ENCODE measurements at places on chromosomes 16 and 17.

DNA sequence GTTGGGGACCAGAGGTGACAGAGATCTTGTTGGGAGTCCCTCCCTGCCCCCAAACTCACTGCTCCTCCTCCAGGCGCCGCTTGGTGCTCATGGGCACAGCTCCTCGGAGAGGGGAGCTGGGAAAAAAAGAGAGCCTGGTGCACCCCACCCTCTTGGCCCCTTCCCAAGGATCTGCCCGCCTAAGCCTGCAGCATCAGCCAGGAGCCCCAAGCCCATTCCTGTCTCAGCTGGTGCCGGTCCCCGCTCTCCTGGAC lies 400 bp downstream of the HCFC1R1 start:
- no peak for DNase-seq

DNA sequence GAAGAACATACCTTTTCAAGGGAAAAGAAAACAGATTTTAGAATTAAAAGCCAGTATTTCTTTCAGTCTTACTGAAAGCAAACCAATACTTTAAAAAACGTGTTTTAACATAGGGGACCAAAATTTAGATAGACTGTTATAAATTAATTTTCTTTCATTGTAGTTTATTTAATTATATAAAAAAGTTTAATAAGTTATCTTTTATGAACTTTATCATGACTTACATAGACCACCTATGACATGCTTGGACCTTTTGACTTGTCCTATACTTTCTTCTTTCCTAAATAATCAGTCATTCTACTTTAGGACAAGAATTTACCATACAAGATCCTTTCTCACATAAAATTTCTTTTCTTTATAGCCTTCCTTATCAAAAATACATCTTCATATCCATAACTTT lies 102.0 kb upstream of the HAS3 start:
- no peak for DNase-seq

GRCh38 chr17:75854101-75854748 lies 910 bp downstream of the WBP2 start:
- peak; percentile 58 for DNase-seq

- DNase-seq: peak; percentile 55
Measured at GRCh38 chr16:57976331-57976796, 5.4 kb upstream of the CNGB1 start.

DNA sequence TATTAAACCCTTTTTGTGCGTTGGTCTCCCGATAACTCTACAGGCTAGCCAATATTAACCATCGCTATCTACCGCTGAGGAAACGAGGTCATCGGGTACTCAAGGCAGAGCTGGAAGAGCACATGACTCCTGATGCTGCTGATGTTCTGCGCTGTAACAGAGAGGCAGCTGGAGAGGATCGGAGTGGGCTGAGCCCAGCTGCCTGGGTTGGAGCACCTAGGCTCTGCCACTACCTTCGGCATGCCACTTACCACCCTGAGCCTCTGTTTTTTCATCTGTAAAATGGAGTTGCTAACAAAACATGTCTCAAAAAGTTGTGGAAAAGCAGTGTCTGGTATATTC lies 432 bp upstream of the SLC46A1 start:
- DNase-seq: peak; percentile 31

DNA sequence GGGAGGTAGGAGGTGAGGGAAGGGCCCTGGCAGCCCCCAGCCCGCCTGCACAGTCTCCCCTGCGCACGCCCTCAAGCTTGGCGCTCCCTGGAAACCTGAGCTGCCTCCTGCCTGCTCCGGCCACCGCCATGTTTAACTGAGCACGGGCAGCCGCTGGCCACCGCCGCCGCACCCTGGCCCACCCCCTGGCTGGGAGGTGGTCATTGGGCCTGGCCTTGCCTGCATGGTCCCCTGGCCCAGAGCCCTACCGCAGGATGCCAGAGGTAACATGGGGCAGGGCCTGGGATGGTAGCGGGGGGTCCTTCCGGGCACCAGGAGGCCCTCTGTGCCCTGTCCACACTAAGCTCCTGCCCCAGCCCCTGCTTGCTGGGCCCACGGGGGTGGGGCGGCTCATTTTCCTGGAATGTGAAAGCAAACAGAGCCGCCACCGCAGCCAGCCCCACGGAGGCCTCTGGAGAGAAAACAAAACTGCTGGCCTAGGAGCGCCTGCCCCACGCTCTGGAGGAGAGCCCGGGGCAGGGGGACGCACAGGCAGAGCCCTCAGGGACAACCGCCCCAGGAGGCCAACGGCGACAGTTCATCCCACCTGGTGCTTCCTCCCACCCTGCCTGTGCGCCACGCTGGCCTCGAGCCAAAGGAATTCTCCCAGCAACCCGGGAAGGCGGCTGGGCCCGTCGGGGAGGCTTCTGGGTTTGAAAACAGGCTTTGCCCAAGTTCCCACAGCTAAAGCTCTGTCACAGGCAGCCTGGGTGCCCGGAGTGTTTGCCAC lies 8.9 kb downstream of the NHERF2 start:
- peak; percentile 62 for DNase-seq

- DNase-seq: no peak
Measured at GRCh38 chr17:15955793-15956541, 11.0 kb downstream of the ADORA2B start.

DNA sequence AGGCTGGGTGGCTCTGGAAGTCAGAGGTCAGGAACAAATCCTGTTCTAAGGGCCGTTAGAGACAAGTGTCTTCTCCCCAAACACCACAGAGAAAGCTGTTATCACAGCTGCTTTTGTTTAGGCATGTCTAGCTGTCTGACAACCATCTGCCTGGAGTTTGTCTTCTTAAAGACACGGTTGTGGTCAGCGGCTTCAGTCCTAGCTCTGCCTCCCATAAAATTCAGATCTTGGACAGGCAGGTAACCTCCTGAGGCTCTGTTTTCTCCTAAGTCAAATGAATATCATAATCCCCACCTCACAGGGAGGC lies 2.3 kb upstream of the ITGA3 start:
- no peak for DNase-seq

GRCh38 chr17:49213399-49213798 lies 2.9 kb downstream of the ABI3 start:
- no peak for DNase-seq

GRCh38 chr17:40445751-40446468 lies 2.7 kb downstream of the IGFBP4 start:
- DNase-seq: no peak

DNA sequence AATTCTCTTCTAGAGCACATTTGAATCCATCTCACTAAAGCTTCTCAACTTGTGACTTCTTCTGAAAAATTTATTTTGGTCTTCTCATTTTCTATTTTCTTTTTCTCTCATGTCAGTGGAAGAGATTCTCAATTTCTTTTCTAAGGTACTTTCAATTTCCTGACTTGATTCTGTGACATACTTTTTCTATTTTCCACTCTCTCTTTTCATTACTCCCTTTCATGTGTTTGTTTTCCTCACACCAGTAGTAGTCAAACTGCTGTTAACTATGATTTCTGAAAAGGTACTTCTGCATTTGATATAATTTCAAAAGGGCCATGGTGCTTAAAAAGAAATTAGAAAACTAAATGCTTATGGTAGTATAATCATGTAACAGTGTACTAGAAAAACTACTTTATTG lies 41.9 kb downstream of the NFAT5 start:
- no peak for DNase-seq

DNA sequence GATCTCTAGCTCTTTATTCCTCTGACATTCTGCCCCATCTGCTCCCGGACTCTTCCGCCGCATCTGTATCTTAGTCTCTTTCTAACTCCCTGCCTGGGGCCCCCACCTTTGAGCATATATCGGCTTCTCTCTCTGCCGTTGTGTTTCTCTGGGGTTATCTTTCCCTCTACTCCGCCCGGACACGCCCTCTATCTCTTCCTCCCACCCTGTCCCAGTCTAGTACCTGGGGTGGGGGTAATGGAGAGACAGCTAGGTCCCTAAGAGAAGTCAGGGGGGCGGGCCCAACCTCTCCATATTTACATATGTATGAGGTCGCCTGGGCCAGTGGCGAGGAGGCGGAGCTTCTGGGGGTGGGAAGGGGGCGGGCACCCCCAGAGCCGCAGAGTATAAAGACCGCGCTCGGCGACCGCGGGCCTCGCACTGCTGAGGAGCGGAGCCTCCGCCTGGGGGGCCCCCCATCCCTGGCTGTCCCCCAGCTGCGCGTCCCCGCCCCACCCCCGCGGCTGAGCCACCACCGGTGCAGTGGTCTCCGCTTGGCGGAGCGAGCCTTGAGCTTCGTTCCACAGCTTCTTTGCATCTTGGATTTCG lies at the start of gene ATP1B2:
TSS of gene ATP1B2 (plus strand) at position 418 of the 588 bp plus-strand sequence. CDS start 593 bp downstream, outside the sequence.
- peak; percentile 88 for DNase-seq

DNA sequence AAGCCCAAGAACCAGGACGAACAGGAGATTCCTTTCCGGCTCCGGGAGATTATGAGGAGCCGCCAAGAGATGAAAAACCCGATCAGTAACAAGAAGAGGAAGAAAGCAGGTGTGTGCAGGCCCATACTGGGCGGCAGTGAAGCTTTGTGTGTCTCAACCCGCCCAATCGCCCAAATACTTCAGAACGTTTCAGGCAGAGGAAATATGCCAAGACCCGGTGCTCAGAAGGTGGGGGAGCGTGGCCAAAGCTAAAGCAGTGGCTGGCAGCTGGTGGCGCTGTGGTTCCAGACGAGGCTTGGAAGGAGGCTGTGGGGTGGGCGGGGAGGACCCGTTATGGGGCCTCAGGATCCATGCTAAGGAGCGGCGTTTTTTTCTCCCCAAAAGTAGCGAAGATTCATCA lies 1.2 kb downstream of the CCDC137 start:
- no peak for DNase-seq

- DNase-seq: no peak
Measured at GRCh38 chr16:73951481-73951880, 345.1 kb upstream of the PSMD7 start.

DNA sequence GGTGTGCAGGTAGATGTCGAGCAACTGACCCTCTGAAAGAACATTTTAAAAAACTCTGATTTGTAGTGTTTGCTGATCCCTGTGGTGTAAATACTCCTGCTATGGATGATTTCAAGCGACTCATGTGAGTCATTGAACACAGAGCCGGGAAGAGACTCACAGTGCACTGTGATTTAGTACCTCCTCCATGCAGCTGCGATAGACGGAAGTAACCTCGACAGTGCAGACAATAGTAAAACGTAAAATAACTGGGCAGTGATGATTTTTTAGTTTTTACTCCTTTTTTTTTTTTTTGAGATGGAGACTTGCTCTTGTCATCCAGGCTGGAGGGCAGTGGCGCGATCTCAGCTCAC lies 8.7 kb downstream of the TBX21 start:
- no peak for DNase-seq

DNA sequence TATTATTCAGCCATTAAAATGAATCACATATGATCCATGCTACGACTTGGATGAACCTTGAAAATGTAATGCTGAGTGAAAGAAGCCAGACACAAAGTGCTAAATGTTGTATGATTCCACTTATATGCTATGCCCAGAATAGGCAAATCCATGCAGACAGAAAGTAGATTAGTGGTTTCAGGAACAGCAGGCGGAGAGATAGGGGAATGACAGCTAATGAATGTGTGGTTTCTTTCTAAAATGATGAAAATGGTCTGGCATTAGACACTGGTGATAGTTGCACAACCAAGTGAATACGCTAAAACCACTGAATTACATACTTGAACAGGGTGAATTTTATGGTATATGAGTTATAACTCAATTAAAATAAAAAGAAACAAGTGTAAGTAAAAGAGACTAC lies 121.8 kb upstream of the NOG start:
- DNase-seq: no peak

DNA sequence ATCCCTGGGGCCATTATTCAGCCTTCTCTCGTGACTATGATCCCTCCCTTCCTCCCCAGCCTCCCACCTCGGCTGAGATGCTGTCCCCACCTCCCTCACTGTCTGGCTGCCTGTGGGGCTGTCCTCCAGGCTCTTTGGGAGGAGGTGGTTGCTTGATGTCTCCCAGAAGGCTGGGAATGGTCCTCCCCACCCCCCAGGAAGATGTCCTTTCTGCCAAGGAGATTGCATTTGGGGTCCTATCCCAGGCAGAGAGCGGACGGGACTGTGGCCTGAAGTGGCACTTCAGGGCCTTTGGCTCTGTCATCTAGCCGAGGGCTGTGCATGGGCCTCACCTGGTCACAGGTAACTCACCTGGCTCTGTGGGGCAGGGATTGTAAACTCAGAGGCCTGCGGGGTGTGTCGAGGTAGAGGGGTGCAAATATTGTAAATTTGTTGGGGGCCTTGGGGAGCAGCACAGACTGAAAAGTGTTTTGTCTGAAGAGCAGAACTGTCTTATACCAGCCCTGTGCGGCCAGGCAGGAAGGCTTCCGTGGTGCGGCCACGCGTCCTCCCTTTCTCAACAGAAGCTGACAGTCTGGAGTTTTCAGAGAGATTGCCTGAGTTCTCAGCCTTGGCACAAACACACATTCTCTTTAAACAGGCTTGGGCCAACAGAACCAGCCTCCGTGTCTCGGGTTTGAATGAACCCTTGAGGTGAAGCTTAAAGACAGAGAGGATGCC lies 177.9 kb downstream of the SEC14L1 start:
- DNase-seq: no peak

GRCh38 chr16:66651474-66651765 lies 45.1 kb downstream of the CMTM4 start:
- no peak for DNase-seq

- DNase-seq: peak; percentile 36
Measured at GRCh38 chr16:79542237-79542774, 58.2 kb downstream of the MAF start.

GRCh38 chr17:71501711-71502110 lies 619.1 kb upstream of the SOX9 start:
- DNase-seq: no peak

GRCh38 chr16:68369168-68369567 lies 58.3 kb downstream of the PRMT7 start:
- DNase-seq: no peak

DNA sequence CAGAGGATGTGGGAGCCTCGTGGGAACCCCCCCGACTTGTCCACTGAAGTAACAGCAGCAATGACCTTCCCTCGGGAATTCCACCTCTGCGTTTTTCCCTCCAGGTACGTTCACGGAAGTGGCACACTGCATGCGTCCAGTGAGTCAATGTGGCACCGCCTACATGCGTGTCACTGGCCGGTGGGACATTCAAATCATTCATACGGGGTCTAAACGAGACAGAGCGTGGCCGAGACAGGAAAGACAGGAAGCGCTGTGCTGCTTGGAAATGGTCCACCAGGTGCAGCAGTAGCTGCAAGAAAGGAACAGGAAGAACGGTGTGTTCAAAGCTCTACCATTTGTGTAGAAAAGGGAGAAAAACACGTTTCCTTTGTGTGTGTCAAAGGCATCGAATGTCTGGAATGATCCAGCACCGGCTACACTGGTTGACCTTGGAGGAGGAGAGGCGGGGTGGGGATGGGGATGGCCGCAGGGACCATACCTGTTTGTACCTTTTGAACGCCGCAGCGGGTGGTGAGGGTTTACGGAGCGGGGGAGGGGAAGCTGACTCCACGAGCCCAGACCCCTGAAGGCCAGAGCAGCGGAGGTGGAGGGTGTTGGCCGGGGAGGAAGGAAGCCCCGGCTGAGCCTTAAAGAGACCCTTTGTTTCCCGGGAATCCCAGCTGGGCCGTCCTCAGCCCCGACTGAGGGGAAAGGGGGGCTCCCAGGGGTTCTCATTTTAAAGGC lies 1.7 kb upstream of the PGAP6 start:
- DNase-seq: no peak

GRCh38 chr16:30381291-30382041 lies 895 bp downstream of the SEPTIN1 start:
- no peak for DNase-seq

All from testis (tissue), 5 donors.